ENCODE measurements at places on chromosomes 16 and 17.

DNA sequence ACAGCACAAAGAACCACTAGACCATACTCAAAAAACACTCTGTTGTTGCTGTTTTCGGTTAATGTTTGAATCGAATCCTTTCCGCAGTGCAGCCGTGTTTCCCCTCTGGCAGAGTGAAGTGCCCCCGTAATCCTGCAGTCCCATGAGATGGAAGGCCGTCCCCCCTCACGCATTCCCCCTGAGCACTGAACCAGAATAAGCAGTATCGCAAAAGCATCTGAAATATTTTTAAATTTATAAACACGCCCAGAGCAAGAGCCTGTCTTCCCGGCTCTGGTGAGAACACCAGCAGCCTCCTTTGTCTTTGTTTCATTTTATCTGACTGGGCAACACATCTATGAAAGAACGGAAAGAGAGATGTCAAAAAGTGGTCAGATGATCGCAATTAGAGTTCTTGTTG, 121.0 kb upstream of the ADAMTS18 start:
- DNase-seq: no peak

DNA sequence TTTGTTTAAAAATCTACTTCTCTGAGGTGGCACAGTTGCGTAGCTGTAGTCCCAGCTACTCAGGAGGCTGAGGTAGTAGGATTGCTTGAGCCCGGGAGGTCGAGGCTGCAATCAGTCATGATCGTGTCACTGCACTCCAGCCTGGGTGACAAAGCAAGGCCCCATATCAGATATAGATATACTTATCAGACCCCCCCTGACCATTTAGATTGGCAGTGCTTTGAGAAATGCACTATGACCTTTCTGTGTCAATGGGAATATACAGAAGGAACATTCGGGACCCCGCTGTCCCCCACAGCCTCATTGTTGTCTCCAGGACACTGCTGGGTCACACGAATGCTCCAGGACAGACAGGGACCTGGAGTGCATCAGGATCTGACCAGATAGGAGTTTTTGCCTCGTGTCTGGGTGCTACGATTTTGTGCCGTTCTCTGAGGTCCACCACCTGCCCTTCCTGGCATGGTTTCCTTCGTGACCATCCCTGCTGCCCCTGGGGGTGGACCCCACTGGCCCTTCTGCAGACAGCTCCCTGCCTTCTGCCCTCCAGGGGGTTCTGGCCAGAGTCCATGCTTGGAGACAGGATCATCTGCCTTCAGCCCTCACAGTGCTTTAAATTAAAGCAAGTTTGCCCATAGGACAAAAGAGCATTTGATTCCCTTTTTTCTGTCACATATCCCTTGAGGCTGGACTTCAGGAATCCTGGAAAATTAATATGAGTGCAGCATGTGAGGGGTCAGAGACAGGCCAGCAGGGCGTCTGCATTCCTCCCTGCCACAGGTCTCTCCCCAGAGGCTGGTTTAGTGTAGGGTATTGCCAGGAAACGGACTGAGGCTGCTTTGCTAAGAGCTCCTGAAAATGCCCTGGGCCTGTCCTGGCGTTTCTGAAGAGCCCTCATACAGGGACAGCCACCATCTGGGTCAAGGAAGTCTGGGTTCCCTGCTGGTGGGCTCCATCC, 19.3 kb downstream of the PLD6 start:
- DNase-seq: no peak

DNA sequence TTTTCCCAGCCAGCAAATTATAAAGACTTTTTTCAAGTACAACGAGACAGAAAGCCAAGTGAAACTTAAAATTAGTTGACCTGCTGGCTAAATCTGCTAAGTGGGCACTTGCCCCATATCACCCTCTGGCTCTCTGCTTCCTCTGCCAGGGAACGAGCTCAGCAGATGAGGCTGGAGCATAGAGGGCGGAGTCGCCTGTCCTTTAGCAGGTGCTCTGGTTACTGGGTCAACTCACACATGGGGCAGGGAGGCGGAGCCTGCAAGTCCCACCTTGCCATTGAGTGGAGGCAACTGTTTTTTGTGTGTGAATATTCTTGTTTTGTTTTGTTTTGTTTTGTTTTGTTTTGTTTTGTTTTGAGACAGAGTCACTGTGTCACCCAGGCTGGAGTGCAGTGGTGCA, 62.5 kb downstream of the EMP2 start:
- no peak for DNase-seq

GRCh38 chr16:67068212-67068753, 39.3 kb downstream of the CBFB start:
- DNase-seq: no peak

GRCh38 chr16:47477679-47478078, 16.5 kb downstream of the PHKB start:
- no peak for DNase-seq

- no peak for DNase-seq
Measured at GRCh38 chr16:22628994-22629393, 118.3 kb downstream of the NPIPB5 start.

DNA sequence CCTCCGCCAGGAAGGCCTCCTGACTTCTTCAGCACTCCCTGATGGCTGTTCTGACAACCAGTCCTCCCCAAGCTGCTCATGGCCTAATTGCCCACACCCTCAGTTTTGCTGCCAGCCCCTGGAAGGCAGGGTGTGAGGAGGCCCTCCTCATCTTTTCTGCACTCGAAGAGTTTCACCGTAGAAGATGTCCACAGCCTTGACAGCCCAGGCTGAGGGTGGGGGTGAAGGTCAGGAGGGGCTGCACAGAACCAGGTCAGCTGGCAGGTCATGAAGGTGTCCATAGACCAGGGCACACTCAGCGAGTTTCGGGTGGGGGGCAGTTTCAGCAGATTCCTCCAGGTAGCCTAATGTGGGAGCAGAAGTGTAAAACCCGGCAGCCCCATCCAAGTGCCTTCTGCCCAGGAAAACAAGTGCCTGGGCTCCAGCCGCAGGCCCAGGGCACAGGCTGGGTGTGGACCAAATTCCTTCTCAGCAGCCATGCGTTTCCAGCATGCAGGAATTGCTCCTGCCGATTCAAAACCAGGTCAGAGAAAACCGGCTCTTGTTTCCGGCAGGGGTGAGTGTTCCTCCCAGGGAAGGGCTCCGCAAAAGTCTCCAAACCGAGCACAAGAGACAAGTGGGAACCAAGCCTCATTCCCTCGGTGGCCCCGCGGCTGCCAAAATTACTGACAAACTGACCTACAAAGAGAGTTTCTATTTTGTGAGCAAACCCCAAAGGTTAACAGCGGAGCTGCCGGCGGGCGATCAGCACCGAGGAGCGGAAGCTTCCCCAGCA, 228.8 kb downstream of the C16orf78 start:
- DNase-seq: no peak

- DNase-seq: no peak
Measured at GRCh38 chr16:85449885-85450245, 163.3 kb upstream of the GSE1 start.

DNA sequence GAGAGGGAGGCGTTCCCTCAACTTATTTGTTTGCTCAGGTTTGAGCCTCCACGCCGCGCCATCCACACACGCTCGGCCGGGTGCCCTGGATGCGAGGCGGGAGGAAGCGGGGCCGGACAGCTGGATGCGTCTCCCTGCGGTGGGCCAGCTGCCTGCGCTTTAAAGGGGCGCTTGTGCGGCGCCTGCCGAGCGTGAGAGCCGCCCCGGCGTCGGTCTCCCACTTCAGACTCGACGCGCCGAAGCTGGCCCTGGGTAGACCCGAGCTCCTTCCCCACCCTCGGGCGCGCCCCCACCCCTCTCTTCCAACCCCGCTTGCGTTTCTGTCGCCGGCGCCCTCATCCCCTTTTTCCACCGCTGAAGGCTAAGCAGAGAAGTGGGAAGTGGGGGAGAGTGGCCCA, 527 bp upstream of the CHAD start:
- no peak for DNase-seq

- no peak for DNase-seq
Measured at GRCh38 chr16:81987121-81987520, 24.1 kb downstream of the SDR42E1 start.

Measured in CD4-positive, alpha-beta memory T cell (primary cell).